NCI-H1930 (cell line): ENCODE measurements at places on chromosomes 11 and 22.

GRCh38 chr22:30881361-30882183 is 87.0 kb downstream of the MORC2 start:
- no peak for DNase-seq

- no peak for DNase-seq
These were observed 2.4 kb downstream of the MAPK1 start for GRCh38 chr22:21865041-21865440.

DNA sequence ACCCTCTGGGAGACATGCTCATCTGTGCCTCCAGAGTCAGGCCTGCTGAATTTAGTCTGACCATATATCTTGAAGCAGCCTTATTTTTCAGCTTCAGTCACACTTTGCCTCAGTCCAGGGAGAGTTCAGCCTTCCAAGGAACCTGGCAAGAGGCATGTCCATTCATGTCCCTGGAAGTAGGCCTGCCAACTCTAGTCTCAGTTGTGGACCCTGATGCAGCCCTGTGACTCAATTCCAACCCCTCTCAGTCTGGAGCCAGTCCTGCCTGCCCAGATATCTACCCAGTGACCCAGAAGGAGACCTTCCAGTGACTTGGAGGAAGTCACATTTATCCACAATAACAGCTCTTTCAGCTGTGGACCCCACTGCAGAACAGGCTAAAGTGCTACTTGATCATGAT is 566.6 kb downstream of the TMEM135 start:
- no peak for DNase-seq

DNA sequence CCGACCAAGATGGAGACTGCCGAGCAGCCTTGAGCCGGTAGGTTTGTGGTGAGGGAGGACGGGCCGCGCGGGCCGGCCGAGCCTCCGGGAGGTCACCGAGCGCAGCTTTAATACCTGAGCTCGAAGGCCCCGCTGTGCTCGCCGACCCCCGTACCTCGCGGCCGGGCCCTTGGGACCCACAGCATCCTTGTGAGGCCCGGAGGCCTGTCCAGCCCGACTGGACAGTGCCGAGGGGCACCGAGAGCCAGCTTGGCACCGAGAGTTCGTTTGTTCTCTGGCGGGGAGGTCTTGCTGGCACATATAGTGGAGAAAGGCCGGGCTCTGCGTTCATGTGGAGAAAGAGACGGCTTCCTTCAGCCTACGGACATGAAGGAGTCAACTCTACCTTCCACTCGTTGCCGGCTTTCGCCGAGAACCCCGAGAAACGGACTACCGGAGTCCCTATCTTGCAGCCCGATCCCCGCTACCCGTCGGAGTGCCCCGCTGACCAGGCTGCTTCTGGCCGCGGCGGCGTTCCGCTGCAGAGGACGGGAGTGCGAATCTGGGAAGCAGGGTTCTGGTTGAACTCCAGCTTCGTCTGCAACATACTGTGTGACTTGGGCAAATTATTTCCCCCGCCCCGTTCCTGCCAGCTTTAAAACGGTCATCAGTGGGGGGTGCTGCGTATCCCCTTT is 349 bp downstream of the TSSC4 start:
- no peak for DNase-seq

- DNase-seq: no peak
These were observed 4.0 kb upstream of the PRDM11 start for GRCh38 chr11:45142241-45143055.

DNA sequence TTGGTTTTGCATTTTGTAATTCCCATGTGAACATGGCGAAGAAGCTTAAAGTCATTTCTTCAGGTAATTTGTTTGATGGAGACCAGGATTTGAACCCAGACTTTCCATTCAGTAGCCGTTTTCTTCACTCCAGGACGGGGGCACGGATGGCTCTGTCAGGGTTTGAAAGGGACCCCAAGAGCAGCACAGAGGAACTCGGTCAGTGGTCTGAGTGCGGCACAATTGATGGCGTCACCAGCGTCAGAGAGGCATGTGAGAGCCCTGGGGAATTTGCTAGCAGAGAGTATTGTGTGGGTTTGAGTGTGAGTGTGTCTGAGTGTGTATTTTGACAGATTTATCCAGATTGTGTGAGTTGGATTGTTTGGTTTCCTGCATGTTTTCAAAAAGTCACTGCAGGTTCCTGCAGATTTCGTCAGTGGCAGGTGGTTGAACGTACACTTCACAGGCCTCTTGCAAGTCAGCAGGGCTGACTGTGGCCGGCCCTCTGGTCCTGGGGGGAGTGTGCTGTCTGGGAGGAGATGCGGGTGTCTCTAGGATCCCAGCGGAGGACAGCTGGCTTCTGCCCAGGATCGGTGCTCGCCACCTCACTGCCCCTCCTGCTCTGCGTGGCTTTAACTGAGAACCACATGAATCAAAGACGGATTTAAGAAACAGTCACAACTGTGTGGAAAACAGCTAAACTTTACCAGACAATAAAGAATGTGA is 199.3 kb downstream of the TBC1D22A start:
- DNase-seq: no peak
